ENCODE measurements at places on chromosomes 5 and 9.

- no peak for DNase-seq
Observed at GRCh38 chr5:83124593-83124992, 47.2 kb downstream of the XRCC4 start.

- no peak for DNase-seq
Observed at GRCh38 chr5:177123789-177124485, 9.6 kb upstream of the NSD1 start.

- DNase-seq = no peak
Observed at GRCh38 chr9:76352026-76352620, 42.1 kb downstream of the RFK start.

GRCh38 chr9:111456529-111456928 lies 27.7 kb downstream of the ECPAS start:
- DNase-seq = no peak

GRCh38 chr5:104305602-104306001 lies 743.0 kb upstream of the NUDT12 start:
- DNase-seq = no peak

- DNase-seq = no peak
Observed at GRCh38 chr5:38923661-38924451, 78.0 kb downstream of the OSMR start.

DNA sequence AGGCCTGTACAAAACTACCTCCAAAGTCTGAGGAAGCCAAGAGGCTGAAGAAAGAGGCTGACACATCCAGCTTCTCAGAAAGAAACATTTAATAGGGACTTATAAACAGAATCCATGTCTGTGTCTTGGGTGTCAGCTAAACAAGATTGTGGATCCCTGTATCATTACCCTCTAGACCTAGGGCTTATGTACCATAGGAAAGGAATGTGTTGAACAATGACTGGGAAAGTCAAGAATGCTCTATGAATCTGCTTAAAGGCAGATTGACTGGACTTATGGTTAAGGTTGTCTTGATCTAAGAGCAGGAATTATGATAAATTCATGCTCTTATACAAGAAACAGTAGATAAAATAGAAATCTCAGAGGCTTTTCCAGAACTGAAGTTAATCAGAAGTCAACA lies 335.7 kb upstream of the RPS23 start:
- no peak for DNase-seq

- no peak for DNase-seq
Observed at GRCh38 chr5:74372502-74373064, 267.9 kb downstream of the ENC1 start.

DNA sequence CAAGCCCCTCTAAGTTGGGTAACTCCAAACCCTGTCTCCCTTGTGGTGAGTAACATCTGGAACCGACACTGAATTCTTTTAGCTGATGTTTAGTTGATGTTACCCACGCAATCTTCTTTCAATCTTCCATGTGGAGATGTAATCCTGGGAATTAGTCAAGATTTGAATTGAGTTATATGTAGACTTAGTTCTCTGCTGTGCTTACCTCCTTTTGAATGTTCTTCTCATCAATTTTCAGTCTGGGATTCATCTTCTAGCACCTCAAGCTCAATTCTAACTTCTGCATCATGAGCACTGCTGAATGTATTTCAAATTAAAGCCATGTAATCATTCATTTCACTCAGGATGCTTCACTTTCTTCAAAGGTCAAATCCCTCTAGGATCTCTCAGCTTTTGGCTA lies 270.6 kb downstream of the FAM170A start:
- no peak for DNase-seq

GRCh38 chr5:31378838-31379237 lies 153.1 kb downstream of the DROSHA start:
- DNase-seq = no peak

DNA sequence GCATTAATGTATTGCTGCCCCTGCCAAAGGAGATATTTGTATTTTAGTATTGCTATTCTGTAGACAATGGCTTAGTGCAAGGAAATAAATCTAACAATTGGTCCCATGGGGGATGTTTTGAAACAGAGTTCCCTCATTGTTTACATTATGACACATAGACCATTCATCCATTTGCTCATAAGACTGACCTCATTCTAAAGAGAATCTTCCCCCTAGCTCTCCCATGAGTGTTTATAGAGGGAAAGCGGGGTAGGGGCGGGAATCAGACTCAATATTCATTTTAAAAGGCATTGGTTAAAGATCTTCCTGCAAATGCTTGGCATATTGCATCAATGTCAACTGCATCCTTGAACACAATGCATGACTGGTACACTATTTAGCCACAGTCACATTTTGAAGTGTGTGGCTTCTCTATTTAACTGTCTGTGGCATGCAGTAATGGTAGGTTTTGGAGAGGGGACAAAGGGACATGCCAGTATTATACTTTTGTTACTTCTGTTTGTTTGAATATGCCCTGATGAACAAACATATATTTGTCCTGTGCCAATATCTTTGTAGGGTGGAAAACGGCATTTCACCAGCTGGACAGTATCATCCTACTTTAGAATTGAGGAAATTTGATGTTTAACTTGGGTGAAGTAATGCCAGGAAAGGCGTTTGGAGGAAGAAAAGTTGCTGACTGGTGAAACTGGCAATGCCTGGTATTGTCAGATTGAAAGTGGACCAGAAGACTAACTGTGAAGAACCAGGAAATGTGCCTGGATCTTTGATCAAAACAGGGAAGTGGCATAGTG lies 84.1 kb upstream of the MEGF10 start:
- no peak for DNase-seq

DNA sequence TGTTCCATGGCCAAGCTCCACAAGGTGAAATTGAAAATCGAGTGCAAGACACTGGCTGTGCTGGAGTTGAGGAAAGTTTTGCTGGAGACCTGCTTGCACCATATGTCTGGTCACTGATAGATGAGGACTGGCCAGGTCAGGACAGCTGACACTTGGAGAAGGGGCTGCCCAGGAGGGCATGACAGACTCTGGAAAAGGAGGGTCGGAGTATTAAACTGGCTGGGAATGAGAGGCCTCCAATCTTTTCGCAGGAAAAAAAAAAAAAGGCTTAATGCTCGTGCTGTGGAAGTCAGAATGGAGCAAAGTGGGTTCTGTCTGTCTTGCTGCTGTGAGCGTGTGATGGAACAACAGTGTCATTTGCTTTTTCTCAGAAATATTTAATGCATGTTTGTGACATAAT lies 5.5 kb downstream of the TENT4A start:
- DNase-seq = no peak

Data from right forelimb (tissue), 1 donor.